ENCODE measurements at places on chromosomes 4 and X.
A peak's percentile ranks its signal among the peaks of the same experiment; 100 is the strongest.

DNA sequence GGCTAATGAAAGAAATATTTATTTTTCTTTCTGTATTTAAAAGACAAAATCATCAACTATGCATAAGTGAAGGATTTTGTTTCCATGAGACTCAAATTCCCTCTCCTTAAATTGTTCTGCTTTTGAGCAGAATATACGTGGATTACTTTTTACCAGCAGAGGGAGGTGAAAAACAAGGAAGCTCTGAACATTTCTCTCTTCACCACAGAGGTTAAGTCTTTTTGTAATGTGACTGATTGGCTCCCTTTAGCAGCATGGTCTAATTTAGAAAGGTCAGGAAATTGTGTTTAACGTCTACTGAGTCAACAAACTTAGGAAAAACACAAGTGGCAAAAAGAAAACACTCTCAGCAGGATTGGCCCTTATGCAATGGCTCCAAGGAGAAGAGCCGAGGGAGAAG, 55.1 kb upstream of the F9 start:
- no peak for DNase-seq

- DNase-seq = peak; percentile 60
These were observed 48.0 kb downstream of the SLC25A5 start for GRCh38 chrX:119516157-119516702.

DNA sequence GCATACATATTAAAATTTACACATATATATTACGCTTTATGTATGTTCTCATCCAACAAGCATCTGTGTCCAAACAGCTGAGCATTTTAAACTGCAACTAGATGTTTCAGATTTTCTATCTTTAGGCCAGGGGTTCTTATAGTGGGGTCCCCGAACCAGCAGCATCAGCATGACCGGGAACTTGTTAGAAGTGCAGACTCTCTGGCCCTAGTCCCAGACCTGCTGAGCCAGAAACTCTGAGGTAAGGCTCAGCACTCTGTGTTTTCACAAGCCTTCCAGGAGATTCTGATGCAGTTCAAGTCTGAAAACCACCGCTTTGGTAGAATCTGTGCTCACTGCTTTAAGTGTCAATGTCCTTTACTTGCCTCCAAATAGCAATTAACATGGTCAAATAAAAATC, 266.2 kb upstream of the CASK start:
- DNase-seq = no peak

GRCh38 chrX:53616946-53617345, 69.6 kb downstream of the HUWE1 start:
- no peak for DNase-seq

GRCh38 chr4:173287486-173287885, 46.7 kb downstream of the HMGB2 start:
- no peak for DNase-seq

Measured in GDM1 (cell line).